ENCODE measurements at places on chromosomes 16 and 17.

GRCh38 chr16:65154321-65154720 lies 32.5 kb upstream of the CDH11 start:
- no peak for DNase-seq

DNA sequence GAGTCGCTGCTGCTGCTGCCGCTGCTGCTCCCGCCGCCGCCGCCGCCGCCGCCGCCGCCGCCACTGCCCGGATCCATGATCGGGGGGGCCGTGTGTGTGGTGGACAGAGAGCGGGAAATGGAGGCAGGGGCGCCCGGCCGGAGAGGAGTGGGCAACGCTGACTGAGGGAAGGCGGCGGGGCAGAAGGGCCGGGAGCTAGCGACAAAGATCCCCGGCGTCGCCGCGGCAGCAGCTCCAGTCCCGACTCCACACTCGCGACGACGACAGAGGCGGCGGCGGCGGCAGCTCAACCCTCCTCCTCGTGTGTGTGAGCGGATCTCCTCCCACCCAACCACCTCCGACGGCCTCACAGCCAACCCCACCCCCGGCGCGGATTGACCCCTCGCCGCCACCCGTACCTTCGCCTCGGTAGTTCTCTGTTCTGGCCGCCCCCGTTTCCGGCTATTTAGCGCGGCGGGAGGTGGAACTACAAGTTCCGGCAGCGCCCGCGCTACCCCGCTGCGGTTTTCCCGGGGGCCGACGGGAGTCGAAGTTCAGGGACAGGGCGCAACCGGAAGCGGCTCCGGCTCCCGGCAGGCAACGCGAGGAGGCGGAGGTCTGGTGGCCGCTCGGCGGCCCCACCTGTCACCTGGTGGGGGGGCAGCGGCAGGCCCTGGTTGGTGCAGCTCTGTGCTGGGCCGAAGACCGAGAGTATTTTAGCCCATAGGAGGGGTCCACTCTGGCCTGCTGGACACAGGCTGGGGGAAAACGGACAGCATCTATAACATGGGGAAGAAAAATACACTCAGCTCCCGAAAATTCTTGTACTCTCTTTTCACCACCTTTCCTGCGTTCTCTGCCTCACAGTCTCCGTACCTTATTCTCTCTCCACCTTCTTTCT lies at the start of gene GSPT1:
Gene GSPT1, minus strand, starts transcription at position 313 of the 880 bp plus-strand sequence. Its CDS starts 236 bp downstream, at position 77.
- peak; percentile 99 for DNase-seq

GRCh38 chr17:34721326-34721725 lies 141.9 kb downstream of the TMEM132E start:
- DNase-seq = no peak

- DNase-seq = no peak
Measured at GRCh38 chr17:54749157-54749556, 151.5 kb upstream of the TOM1L1 start.

GRCh38 chr16:2819179-2819938 lies 2.3 kb downstream of the PRSS21 start:
- DNase-seq = no peak

DNA sequence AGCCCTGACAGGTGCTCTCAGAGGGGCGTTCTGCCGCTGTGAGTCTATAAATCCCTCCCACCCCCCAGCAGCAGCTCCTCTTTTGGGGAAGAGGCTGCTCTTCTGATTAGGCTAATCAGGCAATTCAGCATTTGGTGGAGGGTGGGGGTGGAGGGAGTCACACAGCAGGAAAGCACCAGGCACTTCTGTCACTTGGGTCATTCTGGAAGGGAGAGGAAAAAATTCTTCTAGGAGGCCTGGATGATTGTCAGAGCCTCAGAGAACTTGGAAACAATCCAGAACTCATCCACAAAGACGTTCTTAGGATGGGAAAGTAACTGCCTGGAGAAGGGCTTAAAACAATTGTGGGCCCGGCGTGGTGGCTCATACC lies 7.3 kb upstream of the SSTR2 start:
- no peak for DNase-seq

DNA sequence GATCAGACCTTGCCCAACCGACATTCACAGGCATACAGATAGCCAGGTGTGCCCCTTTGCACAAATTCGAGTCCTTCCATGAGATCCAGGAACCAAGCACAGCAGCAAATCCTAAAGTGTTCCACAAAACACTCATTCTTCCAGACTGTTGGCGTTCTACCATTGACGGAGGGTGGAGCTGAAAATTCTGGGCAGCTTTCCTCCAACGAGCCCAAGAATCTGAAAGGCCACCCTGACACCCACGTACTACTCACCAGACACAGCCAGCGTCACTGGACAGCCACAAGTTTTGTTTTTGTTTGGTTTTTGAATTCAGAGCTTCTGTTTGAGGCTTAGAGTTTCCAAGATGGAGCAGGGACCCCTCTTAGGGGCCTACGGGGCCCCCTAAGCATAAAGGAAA lies 83.8 kb downstream of the PMP22 start:
- no peak for DNase-seq

- no peak for DNase-seq
Measured at GRCh38 chr17:60107526-60108257, 29.0 kb upstream of the HEATR6 start.

DNA sequence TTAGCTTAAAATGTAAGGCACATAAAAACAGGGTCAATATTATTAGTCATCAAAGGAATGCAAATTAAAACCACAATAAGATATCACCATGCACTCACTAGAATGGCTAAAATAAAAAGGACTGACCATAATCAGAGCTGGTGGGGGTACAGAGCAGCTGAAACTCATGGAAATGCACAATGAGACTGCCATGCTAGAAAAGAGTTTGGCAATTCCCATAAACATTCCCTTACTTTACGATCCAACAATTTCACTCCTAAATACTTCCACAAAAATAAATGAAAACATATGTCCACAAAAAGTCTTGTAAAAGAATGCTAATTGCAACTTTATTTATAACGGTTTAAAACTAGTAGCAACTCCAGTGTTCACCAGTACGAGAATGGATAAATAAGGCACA lies 36.1 kb upstream of the ERCC4 start:
- DNase-seq = no peak

DNA sequence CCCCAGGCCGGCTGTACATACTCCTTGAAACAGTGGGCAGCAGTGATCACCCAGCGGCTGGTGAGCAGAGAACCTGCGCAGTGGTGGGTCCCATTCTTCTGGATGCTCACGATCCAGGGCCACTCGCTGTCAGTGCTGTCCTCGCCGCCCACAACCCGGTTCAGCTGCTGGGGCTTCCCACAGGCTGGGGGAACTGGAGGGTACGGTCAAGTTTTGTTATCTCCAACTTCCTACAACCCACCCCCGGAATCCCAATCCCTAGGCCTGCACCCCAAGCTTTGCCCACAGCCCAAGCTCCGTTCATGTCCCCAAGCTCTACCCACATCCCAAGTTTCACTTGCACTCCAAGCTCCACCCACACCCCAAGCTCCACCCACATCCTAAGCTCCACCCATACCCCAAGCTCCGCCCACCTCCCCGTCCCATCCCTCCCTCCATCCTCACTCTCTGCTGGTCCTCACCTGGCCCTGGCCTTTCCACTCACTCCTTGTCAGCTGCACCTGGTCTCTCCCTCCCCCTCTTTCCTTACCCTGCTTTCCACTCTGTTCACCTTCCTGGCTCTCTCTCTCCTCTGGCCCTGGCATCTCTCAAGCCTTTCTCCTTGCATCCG lies 1.8 kb downstream of the PRSS22 start:
- no peak for DNase-seq

DNA sequence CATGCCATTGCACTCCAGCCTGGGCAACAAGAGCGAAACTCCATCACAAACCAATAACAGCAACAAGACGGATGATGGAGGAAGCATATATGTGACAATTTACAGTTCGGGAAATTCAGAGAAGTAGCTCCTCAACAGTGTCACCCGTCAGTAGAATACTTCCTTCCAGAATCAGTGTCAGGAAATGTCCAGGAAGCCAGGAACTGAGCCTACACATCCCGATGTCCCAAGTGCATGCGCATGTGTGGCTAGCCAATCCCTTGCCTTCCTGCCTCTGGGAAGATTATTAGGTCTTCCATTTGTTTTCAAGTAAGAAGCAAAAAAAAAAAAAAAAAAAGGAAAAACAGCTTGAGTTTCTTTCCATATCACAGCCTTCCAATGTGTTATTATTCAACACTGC lies 1.4 kb upstream of the PITPNC1 start:
- DNase-seq = no peak

- no peak for DNase-seq
Measured at GRCh38 chr17:28623696-28624095, 9.7 kb upstream of the RSKR start.

- DNase-seq = no peak
Measured at GRCh38 chr16:54655121-54655590, 275.5 kb upstream of the IRX5 start.

DNA sequence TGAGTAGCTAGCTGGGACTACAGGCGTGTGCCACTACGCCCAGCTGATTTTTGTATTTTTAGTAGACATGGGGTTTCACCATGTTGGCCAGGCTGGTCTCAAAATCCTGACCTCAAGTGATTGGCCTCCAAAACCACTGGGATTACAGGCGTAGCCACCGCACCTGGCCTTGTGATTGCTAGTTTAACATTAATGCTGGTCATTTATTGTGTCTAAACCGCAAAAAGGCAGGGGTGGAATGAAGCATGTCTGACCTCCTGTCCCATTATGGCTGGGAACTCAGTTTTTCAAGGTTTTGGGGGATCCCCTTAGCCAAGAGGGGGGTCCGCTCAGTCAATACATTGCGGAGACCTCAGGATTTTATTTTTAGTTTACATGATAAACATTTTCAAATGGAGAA lies 10.7 kb upstream of the CNGB1 start:
- DNase-seq = no peak

GRCh38 chr17:54901230-54901822 lies 674 bp downstream of the TOM1L1 start:
- no peak for DNase-seq

DNA sequence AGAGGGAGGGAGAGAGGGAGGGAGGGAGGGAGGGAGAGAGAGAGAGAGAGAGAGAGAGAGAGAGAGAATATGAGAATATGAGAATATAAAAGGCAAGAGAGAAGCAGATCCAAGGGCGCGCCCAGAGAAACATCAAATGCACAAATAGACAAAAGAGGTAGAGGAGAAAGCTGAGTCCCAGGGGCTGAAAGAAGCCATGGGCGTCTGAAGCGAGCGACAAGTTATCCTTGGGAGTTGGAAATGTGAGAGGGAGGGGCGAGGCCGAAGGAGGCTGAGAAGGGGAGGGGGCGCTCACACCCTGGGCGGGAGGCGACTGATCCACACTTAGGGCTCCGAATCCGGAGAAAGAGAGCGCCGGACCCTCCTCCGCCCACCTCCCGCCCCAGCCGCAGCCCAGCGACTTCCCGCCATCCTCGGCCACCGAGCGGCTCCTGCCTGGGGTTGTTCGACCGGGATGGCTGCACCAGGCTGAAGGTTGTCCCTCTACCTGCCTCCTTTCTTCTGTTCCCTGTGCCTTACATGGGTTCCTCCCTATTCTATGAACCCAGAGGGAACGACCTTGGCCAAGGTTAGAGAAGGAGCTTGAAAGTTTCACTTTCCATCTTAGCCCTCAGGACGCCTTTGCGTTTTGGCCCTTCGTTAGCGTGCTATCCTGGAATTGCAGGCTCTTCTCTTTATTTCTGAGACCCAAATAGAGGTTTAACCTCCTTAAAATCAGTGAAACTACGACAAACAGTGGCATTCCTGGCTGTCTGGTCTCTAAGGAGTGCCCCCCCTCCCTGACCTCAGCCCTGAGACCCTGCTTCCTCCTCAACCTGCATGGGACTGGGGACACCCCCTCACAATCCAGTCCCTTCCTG lies 21.2 kb upstream of the HOXB9 start:
- no peak for DNase-seq

DNA sequence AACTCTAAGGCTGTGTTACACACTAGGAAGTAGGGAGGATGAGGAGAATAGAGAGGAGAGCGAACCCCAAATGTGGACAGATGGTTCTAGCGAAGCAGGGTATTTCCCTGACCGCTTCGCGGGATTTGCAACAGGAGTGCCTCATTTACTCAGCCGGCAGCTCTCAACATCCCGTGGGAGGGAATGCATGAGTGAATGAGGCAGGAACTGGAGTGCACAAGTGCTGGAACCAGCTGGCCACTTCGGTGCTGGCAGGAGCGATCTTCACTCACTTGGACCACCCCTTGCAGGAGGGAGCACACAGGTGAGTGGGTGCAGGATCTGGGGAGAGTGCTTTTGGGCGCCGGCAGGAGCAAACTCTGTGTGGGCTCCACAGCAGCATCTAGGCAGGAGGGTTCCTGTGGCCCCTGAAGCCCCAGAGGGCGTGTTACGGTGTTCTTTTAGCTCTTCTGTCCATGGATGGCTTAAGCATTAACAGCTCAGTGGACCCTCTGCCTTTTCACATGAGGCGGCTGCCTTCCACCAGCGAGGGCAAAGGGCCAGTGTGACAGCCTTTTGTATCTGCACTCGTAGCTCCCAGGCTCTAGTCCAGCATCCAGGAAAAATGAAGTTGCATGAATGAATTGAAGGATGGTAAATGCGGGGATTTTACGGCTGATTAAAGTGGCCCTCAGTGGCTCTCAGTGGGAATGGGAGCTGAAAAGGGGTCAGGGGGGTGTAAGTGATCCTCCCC lies 17.4 kb upstream of the ZNHIT3 start:
- DNase-seq = no peak

DNA sequence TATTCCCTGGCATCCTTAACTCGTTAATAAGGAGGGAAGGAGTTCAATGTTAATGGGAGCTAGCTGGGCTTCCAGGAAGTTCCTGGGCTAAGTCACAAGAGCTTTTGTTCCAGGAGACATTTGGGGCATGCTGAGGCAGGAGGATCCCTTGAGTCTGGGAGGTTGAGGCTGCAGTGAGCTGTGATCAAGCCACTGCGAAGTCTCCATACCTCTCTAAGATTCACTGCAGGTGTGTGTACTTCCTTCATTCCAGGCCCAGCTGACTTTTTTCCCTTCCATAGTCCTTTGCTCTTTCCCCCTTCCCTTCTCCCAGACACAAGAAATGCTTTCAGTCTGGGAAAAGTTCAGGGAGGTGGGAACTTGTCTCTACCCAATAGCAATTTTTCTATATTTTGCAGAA lies 489.8 kb downstream of the NPIPA7 start:
- DNase-seq = no peak

- DNase-seq = no peak
Measured at GRCh38 chr16:56658327-56658875, 642 bp downstream of the MT1F start.

GRCh38 chr16:85086347-85087291 lies 25.7 kb downstream of the CIBAR2 start:
- DNase-seq = peak; percentile 65

- DNase-seq = no peak
Measured at GRCh38 chr17:77756846-77757560, 201.5 kb upstream of the TNRC6C start.

- DNase-seq = no peak
Measured at GRCh38 chr16:86772671-86773353, 194.5 kb downstream of the FOXL1 start.
